NCI-H2081 (cell line): ENCODE measurements at places on chromosomes 2 and 18.

- no peak for DNase-seq
Measured at GRCh38 chr18:40821596-40822243, 1133.3 kb upstream of the PIK3C3 start.

DNA sequence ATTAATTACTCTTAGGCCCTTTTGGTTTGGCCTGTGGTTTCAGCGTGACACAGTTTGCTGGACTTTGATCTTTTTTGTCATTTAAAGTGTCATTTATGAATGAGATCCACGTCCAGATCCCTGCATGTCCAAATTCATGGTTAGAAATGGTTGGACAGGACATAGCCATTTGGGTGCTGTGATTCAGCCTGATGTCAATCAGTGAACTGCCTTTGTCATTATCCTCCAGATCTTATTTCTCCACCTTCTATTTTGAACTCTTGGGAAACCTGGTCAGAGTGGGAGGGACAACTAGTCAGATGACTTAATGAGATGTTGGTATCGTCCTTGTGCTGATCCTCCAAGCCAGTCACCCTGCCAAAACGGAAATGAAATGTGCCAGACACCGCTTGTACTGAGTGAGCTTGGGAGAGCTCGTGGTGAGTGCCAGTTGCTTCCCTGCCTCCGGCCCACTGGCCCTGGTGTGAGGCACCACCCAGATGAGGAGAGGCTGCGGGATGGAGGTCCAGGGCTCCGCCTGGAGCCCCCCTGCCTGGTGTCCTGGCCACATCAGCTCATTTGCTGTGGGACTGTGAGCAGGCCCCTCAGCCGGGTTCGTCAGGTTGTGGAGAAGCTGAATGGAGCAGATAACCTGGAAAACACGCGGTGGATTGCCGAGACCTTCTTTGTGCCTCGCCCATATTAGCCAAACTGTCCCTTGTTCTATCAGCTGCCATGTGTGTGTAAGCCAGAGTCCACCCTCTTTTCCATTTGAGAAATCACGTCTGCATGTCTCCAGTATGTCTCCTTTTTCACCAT is 70.1 kb downstream of the DGKD start:
- DNase-seq = no peak

DNA sequence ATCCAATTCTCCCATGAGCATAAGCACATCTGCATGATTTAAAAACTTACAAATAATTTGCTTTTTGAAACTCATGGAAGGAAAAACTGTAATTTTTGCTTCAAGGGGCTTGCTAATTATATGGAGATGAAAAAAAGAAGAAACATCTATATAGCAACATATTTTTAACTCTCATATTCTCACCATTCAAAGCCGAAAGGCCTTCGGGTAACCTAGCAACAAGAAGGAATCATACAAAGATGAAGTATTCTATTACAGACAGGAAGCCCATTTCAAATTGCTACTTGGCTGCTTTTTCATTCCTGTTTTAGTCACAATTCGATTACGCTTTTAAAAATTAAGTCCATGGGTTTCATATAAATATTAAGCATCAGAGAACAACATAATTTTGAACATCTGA is 39.2 kb upstream of the RNU4ATAC start:
- DNase-seq = peak; percentile 25

DNA sequence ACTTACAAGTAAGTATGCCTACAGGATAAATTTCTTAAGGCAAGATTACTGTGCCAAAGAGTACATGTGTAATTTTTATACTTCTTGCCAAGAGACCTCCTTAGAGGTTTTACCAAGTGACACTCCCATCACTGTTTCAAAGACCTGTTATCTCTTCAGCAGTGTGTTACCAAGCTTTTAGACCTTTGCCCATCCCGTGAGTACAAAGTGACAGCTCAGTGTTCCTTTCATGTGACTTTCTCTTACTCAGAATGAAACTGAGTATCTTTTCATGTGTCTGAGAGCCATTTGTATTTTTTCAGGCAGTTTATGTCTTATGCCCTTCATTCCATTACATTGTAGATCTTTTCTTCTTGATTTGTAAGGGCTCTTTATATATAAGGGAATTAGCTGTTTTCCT is 287.5 kb upstream of the SALL3 start:
- DNase-seq = no peak

GRCh38 chr2:72896446-72896845 is 9.2 kb downstream of the SPR start:
- DNase-seq = no peak
